Germinal center (tissue), 1 donor: ENCODE measurements at places on chromosomes 6 and 20.

- DNase-seq, result no peak
These were observed 24.2 kb downstream of the FKBP1A start for GRCh38 chr20:1368448-1369199.

GRCh38 chr20:36313476-36313875 lies 7.3 kb downstream of the DLGAP4 start:
- DNase-seq, result no peak

DNA sequence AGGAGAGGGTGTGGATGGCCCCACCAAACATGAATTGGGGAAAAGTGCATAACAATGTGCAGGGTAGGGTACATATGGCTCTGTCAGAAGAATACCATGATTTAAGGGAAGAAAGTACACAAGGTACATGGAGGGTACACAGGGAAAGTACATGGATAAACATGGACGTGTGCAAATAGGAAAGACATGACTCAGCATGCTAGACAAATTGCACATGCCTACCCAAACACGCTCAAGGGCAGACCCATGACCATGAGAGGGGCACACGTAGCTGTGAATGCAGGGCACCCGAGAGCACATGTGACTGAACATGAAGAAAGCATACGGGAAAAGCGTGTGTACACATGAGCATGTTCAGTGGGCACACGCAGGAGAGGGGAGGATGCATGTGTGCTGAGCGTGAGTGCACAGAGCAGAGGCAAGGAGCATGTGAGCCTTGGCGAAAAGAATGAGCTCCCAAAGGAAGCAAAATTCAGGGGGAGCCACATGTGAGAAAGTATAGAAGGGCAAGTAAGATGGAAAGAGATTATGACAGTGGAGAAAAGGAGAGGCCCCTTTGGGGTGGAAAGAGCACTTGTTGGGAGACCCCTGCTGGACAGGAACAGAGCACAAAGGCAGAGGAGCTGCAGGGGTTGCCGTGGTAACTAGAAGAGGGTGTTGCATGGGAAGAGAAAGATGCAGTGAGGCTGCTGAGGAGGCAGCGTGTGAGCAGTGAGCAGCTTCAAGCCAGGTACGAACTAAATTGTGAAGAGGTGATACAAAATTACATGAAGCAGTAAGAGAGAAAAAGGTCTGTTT lies 17.8 kb downstream of the OR2H2 start:
- DNase-seq, result no peak

DNA sequence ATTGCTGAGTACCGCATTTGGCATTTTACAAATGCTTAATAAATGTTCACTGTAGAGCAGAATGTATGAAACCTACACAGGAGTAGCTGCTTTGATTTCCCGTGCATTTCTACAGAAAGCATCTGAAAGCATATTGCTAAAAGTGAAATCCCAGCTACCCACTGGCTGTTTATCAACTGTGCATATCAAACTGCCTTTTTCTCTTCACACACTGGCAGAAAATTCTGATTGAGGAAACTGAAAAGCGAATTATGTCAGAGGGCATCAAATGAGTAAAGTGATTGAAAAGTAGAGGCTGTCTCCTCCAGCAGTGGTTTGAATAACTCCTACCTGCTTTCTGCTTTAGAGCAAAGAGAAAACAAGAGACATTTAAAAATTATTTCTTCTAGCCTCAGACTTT lies 28.0 kb downstream of the STX11 start:
- DNase-seq, result no peak

GRCh38 chr6:168607272-168608112 lies 166.5 kb downstream of the SMOC2 start:
- no peak for DNase-seq
